MCF 10A (cell line): ENCODE measurements at places on chromosomes 4 and X. TPM values are rescaled to one million over a fixed set of nuclear protein-coding genes. Genes with fewer than 3 reads are reported as not detected.

- H3K4me1 ChIP-seq, result peaks cover 12% of the 10 kb centered on the region
- no peaks in the 10 kb centered on the region for H3K36me3 ChIP-seq
- H3K27me3 ChIP-seq, result peaks cover 18% of the 10 kb centered on the region
- H3K27ac ChIP-seq, result no peak overlapping the region
Observed at GRCh38 chr4:143667461-143667860, 33.0 kb downstream of the FREM3 start.

The PDGFC gene
- total RNA-seq, result 74.8 and 83.7 TPM in 2 replicates

DNA sequence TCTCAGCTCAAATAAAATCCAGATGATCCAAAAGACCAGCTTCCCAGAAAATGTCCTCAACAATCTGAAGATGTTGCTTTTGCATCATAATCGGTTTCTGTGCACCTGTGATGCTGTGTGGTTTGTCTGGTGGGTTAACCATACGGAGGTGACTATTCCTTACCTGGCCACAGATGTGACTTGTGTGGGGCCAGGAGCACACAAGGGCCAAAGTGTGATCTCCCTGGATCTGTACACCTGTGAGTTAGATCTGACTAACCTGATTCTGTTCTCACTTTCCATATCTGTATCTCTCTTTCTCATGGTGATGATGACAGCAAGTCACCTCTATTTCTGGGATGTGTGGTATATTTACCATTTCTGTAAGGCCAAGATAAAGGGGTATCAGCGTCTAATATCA is 18.7 kb upstream of the TLR8 start:
- peaks cover 75% of the 10 kb centered on the region for H3K27me3 ChIP-seq
- H3K4me1 ChIP-seq, result no peaks in the 10 kb centered on the region
- no peak overlapping the region for H3K27ac ChIP-seq

The MAGEA10 gene
- not detected in 2 replicates for total RNA-seq

The EMCN gene
- total RNA-seq, result not detected in 2 replicates

DNA sequence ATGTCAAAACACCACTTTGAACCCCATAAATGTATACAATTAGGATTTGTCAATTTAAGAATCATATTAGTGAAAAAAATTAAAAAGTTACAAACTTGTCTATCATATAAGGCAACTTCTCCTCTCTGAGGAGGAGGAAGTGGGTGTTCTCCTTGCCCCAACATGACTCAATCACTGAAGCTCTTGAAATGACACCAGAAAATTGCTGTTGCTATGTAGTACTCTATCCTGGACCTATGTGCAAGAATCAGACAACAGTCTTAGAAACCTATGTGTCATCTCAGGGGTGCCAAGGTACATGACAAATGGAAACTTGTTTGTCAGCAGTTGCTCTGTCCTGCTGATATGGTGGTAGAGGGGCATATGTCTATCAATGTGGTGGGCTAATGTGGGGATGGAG is 47.7 kb downstream of the HMGB3 start:
- H3K4me3 ChIP-seq, result no peak overlapping the region
- no peaks in the 10 kb centered on the region for H3K4me1 ChIP-seq
- no peak for DNase-seq
- H3K27ac ChIP-seq, result no peak overlapping the region
- H3K27me3 ChIP-seq, result no peaks in the 10 kb centered on the region

- DNase-seq, result peak; percentile 4
- peaks cover 6% of the 10 kb centered on the region for H3K4me1 ChIP-seq
- no peak overlapping the region for H3K4me3 ChIP-seq
- H3K36me3 ChIP-seq, result no peaks in the 10 kb centered on the region
Observed at GRCh38 chrX:8377041-8377440, 87.6 kb upstream of the VCX3B start.

The DRD5 gene
- not detected in 2 replicates for total RNA-seq

The DLG3 gene
- 12.8 and 20.1 TPM in 2 replicates for total RNA-seq

DNA sequence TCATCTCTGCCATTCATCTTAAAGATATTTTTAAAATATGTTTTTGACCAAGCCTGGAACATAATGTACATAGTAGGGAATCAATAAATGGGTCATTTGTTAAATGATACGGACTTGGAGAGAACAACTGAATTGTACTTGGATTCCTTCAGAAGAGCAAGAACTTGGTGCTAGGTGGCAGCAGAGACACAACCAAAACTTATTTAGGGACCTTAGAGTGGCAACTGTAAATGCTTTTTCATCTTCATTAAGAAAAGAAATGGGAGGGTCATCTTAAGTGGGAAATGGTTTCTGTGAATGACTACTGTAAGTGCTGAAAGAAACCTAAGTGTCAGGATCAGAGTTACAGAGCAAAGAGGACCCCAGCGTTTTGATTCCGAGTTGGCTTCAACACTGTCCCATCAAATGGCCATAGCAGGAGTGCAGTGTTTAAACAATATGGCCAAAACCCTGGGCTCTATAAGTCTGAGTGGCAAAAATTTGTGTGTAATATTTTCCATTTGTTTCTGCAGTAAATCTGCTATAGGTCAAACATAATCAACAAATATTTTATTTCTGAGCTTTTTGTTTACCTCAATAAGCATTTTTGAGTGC is 213.6 kb downstream of the PALLD start:
- H3K36me3 ChIP-seq, result no peaks in the 10 kb centered on the region
- no peaks in the 10 kb centered on the region for H3K27me3 ChIP-seq
- DNase-seq, result peak; percentile 58
- peak overlapping the region; percentile 46 for H3K27ac ChIP-seq
- H3K4me1 ChIP-seq, result peaks cover 16% of the 10 kb centered on the region
- H3K4me3 ChIP-seq, result no peak overlapping the region

GRCh38 chr4:165767671-165768070 is 105.4 kb upstream of the TLL1 start:
- no peak overlapping the region for H3K27ac ChIP-seq
- peaks cover 9% of the 10 kb centered on the region for H3K4me1 ChIP-seq
- H3K4me3 ChIP-seq, result no peak overlapping the region
- peaks cover 16% of the 10 kb centered on the region for H3K36me3 ChIP-seq

GRCh38 chr4:61527888-61528287 is 327.8 kb downstream of the ADGRL3 start:
- no peak for DNase-seq
- H3K4me3 ChIP-seq, result no peak overlapping the region
- peaks cover under 1% of the 10 kb centered on the region for H3K4me1 ChIP-seq
- no peak overlapping the region for H3K27ac ChIP-seq
- no peaks in the 10 kb centered on the region for H3K36me3 ChIP-seq
- H3K27me3 ChIP-seq, result no peaks in the 10 kb centered on the region

The HHIP gene
- 0.12 TPM in 1 of 2 replicates, not detected in the other for total RNA-seq

DNA sequence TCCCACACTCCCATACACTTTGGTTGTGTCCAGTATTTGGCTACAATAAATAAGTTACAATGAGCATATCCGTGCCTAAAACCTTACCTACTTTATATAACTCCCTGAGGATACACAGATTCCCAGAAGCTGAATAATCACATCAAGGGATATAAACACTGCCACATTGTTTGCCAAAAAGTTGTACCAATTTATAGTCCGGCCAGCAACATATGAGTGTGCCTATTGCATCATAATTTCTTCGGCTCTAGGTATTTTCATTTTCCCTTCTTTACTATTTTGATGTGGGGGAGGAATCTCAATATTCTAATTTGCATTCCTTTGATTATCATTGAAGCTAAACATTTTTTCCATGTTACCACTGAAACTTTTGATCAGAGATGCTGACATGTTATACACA is 146.4 kb downstream of the PCDH19 start:
- peak; percentile 70 for DNase-seq
- H3K27me3 ChIP-seq, result peaks cover 34% of the 10 kb centered on the region
- H3K4me1 ChIP-seq, result peaks cover 9% of the 10 kb centered on the region
- peak overlapping the region; percentile 13 for H3K4me3 ChIP-seq
- no peaks in the 10 kb centered on the region for H3K36me3 ChIP-seq

The CXXC4 gene
- not detected in 2 replicates for total RNA-seq

DNA sequence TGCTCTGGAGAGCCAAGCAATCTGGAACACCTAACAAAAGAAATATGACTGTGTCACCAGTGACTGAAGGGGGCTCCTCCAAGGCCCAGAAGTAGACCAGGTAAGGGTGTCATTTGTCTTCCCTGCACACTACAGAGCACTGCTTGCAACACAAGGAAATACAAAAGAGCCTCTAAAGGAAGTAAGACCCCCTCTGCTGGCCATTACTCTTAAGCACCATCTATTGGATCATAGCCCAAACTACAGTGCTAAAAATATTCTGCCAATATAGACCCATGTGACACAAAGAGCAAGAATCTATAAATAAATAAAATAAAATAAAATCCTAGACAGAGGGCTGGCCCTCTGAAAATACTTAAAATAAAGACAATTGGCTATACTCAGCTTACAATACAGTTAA is 528.7 kb downstream of the TMA16 start:
- no peak overlapping the region for H3K4me3 ChIP-seq
- H3K36me3 ChIP-seq, result peaks cover 4% of the 10 kb centered on the region
- no peak overlapping the region for H3K27ac ChIP-seq
- H3K4me1 ChIP-seq, result no peaks in the 10 kb centered on the region
- no peak for DNase-seq
- no peaks in the 10 kb centered on the region for H3K27me3 ChIP-seq

- peak overlapping the region; percentile 19 for H3K27ac ChIP-seq
- peaks cover 14% of the 10 kb centered on the region for H3K36me3 ChIP-seq
- H3K4me3 ChIP-seq, result no peak overlapping the region
- peak; percentile 27 for DNase-seq
- no peaks in the 10 kb centered on the region for H3K27me3 ChIP-seq
Observed at GRCh38 chr4:107709916-107710315, 10.1 kb downstream of the PAPSS1 start.

DNA sequence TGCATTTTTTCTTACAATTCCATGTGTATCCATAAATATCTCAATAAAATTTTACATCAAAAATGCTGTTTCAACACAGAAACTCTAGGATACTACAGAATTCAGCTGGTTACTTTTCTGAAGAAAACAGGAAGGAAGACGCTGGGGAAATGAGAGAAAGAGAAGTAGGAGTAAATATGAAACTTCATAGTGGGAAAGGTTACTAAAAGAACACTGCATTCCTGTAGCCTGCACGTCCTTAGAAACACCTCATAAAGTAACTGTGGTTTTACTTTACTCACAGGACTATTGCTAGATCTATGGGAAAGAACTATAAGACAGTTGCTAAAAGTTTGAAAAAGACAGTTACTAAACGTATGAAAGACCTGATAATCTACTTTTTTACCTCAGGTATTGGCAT is 23.1 kb downstream of the ATP11C start:
- no peaks in the 10 kb centered on the region for H3K27me3 ChIP-seq
- H3K4me1 ChIP-seq, result no peaks in the 10 kb centered on the region
- H3K27ac ChIP-seq, result no peak overlapping the region
- no peak overlapping the region for H3K4me3 ChIP-seq
- no peaks in the 10 kb centered on the region for H3K36me3 ChIP-seq
- no peak for DNase-seq

DNA sequence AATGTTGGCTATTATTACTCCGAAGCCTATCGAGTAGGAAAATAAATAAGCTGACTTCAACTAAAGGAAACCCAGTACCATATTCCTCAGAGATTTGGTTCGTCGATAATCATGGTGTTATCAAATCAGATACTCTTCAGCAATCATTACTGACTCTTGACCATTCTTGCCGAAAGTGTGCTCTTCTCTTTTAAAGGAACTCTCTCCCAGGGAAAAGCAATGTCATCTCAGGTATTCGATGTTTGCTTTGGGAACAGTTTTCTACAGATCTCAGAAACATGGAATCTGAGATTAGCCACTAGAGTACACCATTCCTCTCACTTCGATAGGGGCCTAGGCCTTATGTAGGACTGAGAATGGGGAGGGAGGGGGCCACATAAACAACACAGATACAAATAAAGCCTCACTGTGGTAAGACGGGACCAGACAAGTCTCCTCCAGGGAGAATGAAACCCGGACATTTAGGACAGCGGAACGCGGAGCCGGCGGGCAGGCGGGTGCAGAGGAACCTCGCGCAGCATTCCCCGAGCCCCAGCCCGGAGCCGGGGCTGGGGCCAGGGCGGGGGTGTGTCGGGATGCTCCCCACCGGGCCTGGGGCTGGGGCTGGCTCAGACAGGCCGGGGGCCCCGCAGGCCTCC is 581 bp downstream of the DNAJB14 start:
- peak overlapping the region; percentile 98 for H3K4me3 ChIP-seq
- peaks cover 12% of the 10 kb centered on the region for H3K36me3 ChIP-seq
- H3K4me1 ChIP-seq, result peaks cover 26% of the 10 kb centered on the region
- peak overlapping the region; percentile 92 for H3K27ac ChIP-seq
- DNase-seq, result peak; percentile 36

The NPNT gene
- total RNA-seq, result 0.09 TPM in 1 of 2 replicates, not detected in the other

DNA sequence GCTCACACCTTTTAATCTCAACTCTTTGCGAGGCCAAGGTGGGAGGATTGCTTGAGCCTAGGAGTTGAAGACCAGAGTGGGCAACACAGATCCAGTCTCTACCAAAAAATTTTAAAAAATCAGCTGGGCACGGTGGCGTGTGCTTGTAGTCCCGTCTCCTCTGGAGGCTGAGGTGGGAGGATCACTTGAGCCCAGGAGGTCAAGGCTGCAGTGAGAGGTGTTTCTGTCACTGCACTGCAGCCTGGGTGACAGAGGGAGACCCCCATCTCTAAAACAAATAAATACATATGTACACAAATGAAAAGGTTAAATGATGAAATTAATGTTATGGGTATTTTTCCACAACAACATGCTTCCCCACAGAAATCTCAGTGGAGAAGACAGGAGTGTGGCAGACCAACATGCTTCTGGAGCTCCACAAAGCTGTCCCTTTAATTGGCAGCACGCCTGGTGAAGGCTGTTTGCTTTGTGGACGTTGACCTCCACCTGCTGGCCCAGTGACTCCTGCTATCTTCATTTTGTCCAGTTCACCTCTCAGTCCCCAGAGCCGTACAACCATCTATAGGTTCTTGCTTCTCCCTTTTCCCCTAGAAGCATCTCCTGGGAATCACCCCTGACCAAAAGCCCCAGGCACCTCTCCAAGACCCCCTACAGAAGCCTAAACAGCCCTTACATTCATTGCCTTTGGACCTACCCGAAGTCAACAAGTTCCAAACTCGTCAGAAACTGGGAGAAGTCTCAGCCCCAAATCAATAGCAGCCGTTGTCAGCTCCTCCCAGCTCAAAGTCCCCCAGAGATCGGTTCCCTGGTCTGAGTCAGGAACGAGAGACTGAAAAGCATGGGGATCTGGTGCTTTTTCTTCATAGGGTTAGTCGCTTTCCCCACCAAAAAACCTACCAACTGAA is 36.4 kb upstream of the CD99 start:
- no peak overlapping the region for H3K27ac ChIP-seq
- H3K4me3 ChIP-seq, result no peak overlapping the region

The CT45A2 gene
- total RNA-seq, result not detected in 2 replicates

DNA sequence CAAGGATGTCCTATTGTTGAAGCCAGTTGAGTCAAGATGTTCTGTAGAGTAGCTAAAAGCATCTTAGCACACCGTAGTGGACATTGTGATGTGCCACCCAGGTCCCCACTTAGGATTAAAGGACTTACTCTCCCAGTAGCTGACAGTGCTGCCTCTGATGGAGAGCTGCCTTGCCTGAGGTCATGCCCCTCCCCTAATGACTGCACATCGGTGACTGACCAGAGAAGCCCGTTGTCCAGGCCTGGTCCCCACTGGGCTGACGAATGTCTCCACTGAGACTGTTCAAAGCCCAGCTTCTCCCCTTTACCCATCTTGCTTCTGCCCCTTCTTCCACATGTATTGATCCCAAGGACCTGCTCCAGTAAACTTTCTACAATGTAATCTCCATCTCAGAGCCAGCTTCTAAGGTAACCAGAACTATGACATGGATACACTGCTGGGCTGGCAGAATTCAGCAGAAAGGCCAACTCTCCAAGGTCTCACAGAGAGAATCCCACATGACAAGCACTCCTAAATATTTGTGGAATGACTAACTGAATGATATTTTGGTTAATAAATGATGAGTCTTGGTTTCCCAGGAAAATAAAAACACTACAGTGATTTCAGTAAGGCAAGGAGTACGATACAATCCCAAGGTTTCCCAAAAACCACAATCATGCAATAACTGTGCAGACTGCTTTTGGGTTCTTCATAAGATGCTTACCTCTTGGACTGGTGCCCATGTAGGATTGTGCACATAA is 82.4 kb upstream of the TMEM150C start:
- H3K27me3 ChIP-seq, result no peaks in the 10 kb centered on the region
- no peak overlapping the region for H3K4me3 ChIP-seq
- DNase-seq, result peak; percentile 9
- no peak overlapping the region for H3K27ac ChIP-seq
- H3K36me3 ChIP-seq, result no peaks in the 10 kb centered on the region

The ZNF280C gene
- 5.5 and 6.6 TPM in 2 replicates for total RNA-seq
